Activated CD4-positive, alpha-beta T cell treated with anti-CD3 and anti-CD28 coated beads, Interleukin-10, Interleukin-2, amounts not matched to agents 100 ng/mL and 50 ng/mL, durations not matched to agents 16 hours and 8 hours (primary cell): ENCODE measurements at places on chromosomes 13 and 19.
A peak's percentile ranks its signal among the peaks of the same experiment; 100 is the strongest.

DNA sequence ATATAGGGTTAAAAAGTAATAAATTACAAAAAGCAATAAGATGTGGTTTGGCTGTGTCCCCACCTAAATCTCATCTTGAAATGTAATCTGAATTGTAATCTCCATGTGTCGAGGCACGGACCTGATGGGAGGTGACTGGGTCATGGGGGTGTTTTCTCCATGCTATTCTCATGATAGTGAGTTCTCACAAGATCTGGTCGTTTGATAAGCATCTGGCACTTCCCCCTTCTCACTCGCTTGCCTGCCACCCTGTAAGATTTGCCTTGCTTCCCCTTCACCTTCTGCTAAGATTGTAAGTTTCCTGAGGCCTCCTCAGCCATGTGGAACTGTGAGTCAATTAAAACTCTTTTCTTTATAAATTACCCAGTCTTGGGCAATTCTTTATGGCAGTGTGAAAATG is 577.4 kb downstream of the TBC1D4 start:
- DNase-seq = no peak

DNA sequence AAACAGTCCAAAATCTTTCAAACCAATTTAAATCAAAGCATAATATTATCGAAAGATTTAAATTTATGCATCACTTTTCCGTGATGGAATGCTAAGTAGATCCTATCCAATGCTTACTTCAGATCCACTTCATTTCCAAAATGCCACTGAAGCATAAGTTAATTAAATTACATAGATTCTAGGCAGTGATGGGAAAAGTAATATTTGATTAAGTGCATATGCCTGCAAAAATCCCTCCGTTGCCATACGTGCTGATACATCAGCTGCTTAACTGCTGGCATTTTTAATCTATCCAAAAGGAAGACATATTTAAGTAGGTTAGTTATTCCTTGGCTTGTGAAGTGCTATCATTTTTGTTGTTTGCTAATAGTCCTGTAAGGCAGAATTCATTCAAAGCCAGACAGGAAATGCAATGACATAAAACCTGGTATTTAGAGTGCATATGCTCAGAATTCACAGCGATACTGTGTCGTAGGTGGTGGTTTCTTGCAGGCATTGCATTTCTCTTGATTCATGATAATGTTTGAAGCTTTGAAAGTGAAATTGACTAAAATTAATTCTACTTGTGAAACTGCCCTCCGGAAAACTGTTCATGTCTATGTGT is 738.3 kb upstream of the GPC6 start:
- no peak for DNase-seq

GRCh38 chr19:11446652-11447301 is 11.3 kb downstream of the PRKCSH start:
- peak; percentile 44 for DNase-seq

DNA sequence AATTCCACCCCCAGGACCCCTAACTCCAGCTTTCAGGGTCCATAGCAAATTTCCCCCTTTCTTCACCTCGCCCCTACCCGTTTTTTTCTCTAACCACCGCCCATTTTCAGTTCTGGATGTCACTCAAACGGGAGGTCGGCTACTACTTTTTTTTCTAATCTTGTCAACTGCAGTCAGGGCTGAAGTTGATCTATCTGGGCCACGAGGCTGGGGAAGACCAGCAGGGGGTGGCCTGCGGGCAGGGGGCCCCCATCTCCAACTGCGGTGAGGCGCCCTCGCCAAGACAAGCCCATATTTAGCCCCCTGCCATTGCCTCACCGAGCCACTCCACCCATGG is 748 bp downstream of the LHFPL6 start:
- peak; percentile 9 for DNase-seq

DNA sequence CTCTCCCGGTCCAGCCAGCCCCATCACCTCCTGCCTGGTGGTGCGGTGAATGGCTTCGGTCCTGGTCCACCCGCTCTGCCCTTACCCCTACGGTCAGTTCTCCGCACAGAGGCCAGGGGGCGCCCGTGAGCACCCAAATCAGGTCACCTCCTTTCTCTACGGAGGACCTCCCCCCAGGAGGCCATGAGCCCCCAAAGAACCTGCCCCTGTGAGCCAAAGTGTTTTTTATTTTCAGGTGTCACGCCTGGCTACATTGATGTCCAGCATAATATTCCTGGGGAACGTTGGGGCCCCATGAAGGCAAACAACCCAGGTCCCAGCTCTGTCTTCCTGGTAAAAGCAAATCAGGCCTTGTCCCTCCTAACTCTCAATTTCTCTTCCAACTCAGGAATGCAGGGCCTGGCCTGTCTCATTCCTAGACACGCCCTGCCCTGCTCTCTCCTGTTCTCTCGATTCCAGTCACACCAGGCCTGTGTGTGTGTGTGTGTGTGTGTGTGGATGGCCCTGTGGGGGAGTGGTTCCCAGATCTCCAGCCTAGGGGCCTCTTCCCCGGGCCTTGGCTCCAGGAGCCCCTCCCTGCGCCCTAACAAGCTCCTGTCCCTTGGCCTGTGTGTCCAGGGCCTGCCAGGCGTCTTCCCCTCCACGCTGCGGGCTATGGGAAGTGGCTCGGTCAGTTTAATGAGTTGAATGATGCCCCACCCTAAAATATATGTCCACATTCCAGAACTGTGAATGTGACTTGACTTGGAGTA is 9.7 kb upstream of the GIPC1 start:
- peak; percentile 80 for DNase-seq

- no peak for DNase-seq
These were observed 98.0 kb downstream of the EDNRB start for GRCh38 chr13:77820431-77821149.

- no peak for DNase-seq
These were observed 9.6 kb upstream of the SLC15A1 start for GRCh38 chr13:98761986-98762616.

DNA sequence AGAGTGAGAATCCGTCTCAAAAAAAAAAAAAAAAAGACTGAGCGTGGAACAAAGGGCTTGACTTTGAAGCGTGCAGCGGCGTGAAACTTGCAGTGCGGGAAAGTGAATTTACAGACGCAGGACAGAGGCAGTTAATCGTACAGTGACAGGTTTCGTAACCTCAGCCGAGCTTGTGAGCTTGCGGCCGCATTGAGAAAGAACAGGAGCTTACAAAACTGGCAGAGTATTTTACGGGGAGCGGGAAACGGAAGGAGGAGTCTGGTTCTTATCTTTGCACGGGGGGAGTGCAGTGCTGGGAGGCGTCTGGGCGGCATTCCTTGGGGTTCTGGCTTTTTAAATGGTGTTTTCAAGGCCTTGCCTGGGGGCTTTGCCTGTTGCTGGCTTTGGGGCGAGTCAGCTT is 6.0 kb upstream of the BSG start:
- no peak for DNase-seq

GRCh38 chr13:42369071-42369797 is 97.3 kb downstream of the AKAP11 start:
- peak; percentile 87 for DNase-seq

DNA sequence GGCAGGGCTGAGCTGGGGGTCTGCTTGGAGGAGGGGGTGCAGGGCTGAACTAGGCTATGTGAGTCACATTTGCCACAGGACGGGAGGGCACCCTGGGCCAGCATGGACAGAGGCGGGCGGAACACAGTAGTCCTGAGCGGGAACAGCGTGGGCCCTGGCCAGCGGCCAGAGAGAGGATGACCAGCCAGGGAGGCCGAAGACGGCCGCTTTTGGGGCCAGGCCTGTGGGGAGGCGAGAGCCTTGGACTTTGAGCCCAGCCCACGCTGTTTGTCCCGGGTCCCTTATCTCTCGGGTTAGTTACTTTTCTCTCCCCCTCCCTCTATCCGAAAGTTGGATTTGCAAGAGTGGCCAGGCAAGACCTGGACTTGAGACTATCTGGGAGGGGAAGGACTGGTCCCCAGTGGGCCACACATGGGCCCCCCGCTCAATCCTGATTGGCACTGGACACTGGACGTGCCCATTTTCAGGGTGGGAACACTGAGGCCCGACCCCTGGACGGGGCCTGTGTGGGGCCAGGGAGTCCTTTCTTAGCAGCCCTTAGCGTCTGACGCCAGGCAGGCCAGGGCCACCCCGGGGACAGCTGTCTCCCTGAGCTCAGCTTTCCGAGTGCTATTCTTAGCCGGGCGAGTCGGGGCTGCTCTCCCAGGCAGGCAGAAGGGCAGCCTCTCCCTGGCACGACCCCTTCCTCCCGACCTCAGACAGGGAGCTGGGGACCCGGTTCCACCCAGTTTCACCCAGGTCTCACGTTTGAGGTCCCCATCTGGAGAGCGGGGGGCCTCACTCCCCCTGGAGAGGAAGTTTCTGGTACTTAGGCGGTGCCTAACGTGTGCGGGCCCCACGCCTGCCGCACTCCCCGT is 833 bp downstream of the GAMT start:
- DNase-seq = no peak

DNA sequence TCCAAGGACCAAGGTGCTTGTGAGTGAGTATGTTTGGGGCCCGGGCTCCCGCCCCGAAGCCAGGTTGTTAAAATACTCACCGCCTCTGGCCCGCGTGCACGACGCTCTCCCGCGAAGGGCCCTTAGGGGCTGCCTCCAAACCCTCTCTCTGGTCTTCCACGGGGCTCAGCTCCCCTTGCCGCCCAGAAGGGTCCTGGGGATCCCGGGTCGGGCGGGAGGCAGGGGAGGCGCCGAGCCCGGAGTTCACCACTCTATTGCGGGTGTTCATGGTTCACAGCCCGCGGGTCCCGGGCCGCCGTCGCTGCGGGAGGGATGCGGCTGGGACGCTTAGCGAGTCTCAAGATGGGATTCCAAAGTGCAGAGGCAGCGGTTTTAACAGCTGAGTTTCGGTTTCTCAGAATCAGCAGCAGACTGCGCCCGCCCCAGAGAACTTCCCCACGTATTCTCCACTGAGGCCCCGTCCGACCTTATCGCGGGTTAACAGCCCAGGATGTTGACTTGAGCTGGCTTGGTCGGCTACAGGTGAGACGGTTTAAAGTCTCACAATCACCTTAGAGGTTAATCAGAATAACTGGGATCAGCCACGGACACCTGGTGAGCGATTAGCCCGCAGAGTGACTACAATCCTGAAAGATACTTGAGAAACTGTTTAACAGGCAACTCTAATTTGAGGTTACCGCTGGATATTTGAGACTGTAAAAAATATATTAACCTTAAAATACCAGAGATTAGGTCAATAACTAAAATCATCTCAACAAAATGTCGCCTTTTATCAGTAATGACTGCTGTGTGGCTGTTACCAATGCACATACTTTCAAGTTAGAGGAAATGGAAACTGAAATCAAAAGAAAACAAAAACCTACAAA is at the start of gene EPSTI1:
EPSTI1 (minus strand) TSS at position 344 of the 866 bp plus-strand sequence; CDS start at position 268, 76 bp downstream.
- DNase-seq = peak; percentile 87

- no peak for DNase-seq
These were observed 72.1 kb upstream of the ZNF43 start for GRCh38 chr19:21908066-21908465.

- peak; percentile 59 for DNase-seq
These were observed 178.3 kb upstream of the RFC3 start for GRCh38 chr13:33639626-33640080.
